GM23248 (cell line): ENCODE measurements at places on chromosomes 3 and 15.

DNA sequence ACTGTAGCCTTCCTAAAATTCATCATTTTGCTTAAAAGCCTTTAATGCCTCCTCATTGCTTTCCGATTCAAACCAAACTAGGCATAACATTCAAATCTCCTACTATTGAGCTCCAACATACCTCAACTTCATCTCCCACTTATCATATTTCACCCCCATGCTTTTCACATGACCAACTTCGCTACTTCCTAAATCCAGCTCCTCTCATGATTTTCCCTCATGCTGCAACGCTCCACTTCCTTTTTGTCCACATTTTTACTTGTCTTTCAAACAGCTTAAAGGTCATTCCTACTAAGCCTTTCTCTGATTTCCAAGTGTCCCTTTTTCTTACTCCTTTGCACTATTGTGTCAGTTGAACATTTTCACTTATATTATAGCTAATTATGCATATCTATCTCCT is 20.3 kb upstream of the ANXA2 start:
- no peak for DNase-seq

DNA sequence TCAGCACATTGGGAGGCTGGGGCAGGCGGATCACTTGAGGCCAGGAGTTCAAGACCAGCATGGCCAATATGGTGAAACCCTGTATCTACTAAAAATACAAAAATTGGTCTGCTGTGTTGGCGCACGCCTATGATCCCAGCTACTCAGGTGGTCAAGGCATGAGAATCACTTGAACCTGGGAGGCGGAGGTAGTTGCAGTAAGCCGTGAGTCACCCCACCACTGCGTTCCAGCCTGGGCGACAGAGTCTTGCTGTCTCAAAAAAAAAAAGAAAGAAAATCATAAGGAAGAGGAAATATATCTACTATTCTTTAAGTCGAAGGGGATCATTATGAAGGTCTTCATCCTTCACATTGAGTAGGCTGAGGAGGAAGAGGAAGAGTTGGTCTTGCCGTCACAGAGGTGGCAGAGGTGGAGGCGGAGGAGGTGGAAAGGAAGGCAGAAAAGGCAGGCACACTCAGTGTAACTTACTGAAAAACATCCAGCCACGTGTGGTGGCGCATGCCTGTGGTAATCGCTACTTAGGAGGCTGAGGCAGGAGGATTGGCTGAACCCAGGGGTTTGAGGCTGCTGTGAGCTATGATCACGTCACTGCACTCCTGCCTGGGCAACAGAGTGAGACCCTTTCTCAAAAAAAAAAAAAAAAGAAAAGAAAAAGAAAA is 14.2 kb downstream of the CSK start:
- no peak for DNase-seq

DNA sequence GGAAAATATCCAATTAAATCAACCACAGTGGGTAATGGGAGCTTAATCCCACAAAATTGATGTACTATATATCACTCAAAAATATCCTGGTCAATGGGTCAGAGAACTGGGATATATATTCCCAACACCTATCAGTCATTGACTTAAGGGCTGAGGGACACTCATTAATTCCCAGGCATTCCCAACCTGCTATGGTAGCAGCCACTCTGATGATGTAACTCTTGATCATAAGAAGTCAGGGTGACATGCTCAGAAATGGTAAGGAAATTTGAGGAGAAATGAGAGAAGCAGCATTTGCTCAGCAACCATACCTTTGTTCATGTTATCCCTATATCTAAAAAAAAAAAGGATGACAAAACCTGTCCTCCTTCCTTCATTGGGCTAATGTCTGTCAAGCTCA is 3.1 kb upstream of the PLOD2 start:
- DNase-seq = peak; percentile 64

- peak; percentile 96 for DNase-seq
Observed at GRCh38 chr15:74525945-74526344, 15.1 kb upstream of the ARID3B start.

DNA sequence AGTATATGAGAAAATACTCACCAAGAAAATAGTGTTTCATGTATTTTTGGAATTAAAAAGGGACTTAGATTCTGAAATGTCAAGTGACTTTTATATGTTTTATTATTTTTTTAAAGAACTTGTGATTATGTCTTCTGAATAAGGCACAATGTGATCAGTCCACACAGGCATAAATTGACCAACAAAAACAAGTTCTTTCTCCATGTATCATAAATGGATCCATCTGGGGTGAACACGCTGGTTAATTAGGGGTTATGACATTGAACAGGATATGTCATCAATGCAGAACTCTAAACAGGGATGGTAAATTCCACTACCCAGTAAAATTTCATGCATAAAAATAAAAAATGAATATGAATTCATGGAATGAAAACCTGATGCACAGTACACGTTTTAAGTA is 31.3 kb upstream of the PIK3CA start:
- peak; percentile 2 for DNase-seq

GRCh38 chr15:90598031-90598577 is 68.4 kb downstream of the CRTC3 start:
- no peak for DNase-seq

DNA sequence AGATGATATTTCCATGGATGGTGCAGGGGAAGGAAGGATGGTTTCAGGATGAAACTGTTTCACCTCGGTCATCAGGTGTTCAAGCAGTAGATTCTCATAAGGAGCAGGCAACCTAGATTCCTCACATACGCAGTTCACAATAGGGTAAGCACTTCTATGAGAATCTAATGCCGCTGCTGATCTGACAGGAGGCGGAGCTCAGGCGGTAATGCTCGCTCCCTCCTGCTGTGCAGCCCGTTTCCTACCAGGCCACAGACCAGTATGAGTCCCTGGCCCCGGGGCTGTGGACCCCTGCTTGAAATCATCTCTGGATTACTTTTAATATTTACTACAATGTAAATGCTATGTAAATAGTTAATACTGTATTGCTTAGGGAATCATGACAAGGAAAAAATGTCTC is 241.8 kb downstream of the ROBO2 start:
- no peak for DNase-seq

GRCh38 chr15:43877371-43877770 is 50.6 kb downstream of the WDR76 start:
- DNase-seq = no peak

- no peak for DNase-seq
Observed at GRCh38 chr15:57789225-57789624, 82.7 kb downstream of the POLR2M start.

- DNase-seq = peak; percentile 12
Observed at GRCh38 chr15:92205255-92205739, 188.4 kb upstream of the ST8SIA2 start.

GRCh38 chr15:31324806-31325594 is 1.6 kb upstream of the KLF13 start:
- no peak for DNase-seq

DNA sequence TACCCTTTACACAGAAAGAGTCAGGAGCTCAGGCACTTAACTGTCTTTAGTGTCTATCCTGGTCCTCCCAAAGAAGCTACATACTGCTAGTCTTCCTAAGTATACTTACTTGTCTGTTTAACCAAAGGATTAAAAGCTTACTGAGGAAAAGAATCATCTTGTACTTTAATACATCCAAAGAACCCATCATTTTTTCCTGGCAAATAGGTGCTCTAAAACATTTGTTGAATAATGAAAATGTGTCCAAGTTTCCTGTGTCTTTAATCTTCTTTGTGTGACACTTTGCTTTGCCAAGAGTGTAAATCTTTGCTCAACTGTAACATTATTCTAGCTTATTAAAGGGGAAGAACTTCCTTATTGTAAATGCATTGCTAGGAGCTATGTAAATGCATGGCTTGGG is 519.2 kb downstream of the OTOL1 start:
- DNase-seq = no peak

GRCh38 chr15:101551696-101552591 is 62.4 kb upstream of the PCSK6 start:
- no peak for DNase-seq

GRCh38 chr15:51667478-51667877 is 13.8 kb upstream of the SCG3 start:
- DNase-seq = no peak

DNA sequence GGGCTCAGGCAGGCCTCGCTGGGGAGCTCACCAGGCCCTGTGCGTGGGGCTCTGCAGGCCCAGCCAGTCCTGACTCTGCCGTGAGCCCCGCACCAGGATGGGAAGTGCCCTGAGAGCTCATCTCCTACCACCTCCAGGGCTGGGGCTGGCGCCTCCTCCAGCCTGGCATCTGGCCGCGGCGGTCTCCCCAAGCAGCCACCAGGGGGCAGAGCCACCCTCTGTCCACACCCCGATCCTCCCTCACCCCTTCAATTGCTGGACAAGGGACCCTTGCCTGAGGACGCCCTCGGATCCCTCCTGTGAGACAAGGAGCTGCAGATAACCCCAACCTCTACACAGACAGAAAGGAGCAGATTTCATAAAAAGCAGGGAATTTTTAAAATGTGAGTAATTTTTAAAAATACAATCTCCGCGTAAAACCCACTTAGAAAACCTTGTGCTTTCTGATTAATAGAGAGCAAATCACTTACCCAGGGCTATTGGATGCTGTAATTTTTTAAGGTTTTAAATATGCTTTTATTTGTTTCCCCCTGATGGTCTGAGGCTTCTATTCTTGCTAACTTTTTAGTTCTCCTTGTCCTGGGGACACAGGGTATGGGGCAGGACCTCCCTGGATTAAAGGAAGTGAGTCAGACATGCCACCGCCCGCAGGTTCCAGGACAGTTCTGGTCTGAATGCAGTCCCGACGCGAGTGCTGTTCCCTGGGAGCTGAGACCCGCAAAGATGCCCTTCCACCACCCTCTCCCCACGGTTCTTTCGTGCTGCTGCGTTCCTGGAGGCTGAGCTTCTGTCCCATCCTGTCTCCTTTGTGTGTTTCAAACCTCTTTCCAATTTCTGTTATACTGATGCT is 52.3 kb upstream of the CHRNA7 start:
- peak; percentile 68 for DNase-seq

DNA sequence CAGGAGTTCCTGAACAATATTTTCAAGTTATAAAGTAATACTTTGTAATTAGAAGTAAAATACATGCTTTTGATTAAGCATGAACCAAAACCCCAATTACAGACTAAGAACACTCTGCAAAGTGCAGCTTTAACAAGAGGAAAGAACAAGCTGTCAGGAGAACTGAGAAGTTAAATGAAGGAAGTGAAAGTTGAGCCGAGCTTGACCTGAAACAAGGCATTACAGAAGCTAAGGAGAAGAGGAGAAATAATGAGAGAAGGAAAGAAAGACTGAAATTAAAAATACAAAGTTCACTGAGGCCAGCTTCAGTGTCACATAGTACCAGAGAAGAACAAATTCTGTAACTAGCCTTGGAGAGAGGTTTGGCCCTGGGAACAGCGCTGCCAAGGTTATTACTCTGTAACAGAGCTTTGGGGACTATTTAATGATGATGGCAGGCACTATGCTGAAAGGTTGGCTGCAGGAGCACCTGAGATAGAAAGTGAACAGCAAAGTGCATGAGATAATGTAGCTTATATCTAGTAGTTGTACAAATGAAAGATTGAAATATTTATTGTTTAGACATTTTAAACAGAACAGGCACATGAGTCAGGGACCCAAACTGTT is 241.9 kb upstream of the PEX5L start:
- no peak for DNase-seq

DNA sequence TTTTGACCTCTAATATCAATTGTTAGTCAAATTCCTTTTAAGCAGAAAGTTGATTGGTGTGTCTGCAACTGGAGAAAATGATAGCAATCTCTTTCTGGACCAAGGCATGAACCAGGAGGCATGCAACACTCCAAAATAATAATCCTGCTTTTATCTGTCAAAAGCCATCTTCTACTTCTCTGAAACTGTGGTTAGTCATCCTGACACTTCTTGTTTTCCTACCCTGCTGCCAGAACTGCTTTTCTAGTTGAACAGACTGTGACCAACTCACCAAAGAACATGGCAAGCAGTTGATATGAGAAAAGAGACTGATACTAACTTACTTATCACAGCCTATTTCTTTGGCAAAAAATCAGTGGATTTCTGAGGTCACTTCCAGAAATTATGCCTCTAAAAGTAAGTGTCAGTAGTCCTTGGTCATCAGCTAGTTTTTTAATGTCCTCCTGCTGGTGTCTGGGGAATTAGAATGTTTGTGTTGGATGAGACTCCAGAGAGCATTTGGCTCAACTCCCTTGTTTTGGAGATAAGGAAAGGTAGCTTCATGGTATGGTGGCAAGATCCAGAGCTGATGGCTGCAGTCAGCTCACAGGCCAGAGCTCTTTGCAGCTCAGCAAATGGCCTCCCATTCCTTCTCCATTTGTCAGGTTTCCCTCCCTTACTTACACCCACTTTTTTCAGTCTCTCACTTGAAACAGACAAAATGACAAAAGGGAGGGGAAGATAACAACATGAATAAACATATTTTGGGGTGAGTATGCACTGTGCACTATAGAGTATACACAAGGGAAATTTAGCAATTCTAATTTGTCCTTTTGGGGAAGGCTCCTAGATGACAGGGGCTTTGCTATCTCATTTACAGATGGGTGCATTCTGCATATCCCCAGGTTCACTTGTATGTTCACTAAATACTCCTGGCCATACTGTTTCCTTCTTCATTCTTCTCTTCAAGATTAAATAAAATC is 7.0 kb downstream of the CRYGS start:
- DNase-seq = peak; percentile 59

GRCh38 chr15:82197733-82198594 is 64.6 kb downstream of the EFL1 start:
- peak; percentile 83 for DNase-seq

DNA sequence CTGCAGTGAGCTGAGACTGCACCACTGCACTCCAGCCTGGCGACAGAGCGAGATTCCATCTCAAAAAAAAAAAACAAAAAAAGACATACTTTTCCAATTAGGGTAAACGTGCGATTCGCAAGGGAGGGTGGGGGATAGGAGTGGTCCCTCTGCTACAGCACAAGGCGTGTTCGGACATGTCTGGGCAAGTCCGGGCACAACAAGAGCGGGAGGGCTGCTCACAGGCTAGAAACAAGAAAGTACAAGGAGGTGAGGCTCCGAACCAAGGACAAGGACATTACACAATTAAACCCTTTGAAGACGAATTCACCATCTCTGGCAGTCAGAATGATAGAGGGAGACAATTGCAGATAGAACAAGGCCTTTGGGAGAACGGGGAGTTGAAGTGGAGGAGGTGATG is 32.2 kb upstream of the BCL2A1 start:
- DNase-seq = no peak

DNA sequence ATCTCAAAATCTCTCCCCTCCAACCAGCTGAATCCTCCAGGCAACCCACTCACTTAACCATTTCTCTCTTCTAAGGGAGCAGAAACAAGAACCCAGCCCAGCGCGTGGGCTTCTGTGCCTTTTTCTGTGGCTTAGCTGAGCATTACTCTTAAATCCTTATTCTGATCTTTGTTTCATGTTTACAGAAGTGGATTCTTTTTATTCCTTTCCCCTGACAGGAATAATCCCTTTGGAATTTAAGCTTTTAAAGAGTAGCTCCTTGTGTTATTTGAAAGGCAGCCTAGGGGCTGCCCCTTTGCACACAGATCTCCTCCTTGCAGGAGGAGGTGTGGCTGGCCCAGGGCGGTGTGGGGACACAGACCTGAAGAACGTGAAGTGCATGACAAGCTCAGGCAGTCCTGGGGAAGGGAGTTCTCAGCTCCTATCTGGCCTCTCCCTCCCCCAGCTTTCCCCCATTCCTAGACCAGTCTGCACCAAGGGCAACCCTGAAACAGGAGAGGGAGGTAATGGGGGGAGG is 77.1 kb upstream of the UBE2E1 start:
- DNase-seq = no peak
